Fibroblast of lung (primary cell): ENCODE measurements at places on chromosomes 5 and 9. TPM values are rescaled to one million over a fixed set of nuclear protein-coding genes. Genes with fewer than 3 reads are reported as not detected.
A peak's percentile ranks its signal among the peaks of the same experiment; 100 is the strongest.

DNA sequence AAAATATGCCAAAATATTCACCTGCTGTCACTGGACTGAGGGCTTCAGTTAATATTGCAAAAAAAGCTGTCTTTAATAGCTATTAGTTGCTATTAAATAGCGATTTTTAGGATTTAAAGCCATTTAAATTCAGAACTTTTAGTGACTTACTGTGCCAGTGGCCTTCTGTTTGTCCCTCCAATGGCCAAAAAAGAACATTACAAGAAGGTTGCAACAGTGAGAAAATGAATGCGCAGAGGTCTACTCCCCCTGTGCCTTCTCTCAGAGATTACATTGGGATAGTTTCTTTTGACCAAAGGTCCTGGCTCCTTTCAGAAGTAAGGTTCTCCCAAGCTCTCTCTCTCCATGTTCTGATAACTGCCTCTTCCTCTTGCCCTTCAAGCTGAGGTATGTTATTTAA is 930.3 kb upstream of the ARRDC3 start:
- no peaks in the 10 kb centered on the region for H3K27me3 ChIP-seq
- no peak overlapping the region for H3K27ac ChIP-seq
- no peaks in the 10 kb centered on the region for H3K4me1 ChIP-seq

DNA sequence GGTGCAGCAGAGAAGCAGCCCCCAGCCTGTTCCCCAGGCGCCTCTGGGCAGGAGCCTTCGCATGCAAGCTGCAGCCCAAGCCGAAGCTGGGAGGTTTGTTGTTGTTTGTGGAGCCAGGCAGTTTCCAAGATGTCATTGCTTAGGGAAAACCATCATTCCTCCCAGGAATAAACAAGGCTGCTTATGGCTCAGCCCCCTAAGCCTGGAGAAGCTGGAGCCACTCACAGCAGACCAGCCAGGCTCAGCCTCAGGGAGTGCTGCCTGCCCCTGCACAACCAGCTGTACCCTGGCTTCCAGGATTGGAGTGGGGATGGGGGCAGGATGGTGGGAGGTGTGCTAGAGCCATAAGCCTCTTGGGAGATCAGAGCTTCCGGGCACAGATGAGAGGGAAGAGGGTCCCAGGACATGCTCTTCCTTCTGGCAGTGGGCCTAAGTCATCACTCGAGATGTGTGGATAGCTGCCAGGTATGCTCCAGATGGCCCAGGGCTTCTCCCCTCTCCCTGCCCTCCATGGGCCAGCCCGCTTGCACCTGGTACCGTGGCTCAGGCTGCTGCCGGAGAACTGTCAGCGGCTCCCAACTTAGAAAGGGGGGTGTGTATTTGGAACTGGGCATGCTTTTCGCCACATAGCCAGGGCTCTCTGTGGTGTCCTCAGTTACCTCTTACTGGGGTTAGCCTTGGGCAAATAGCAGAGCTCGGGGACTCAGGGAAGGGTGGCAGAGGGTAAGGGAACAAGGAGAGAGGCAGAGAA is 105.2 kb downstream of the RGS3 start:
- no peak for DNase-seq
- H3K36me3 ChIP-seq: no peaks in the 10 kb centered on the region
- no peak overlapping the region for H3K4me3 ChIP-seq
- no peak overlapping the region for H3K27ac ChIP-seq

DNA sequence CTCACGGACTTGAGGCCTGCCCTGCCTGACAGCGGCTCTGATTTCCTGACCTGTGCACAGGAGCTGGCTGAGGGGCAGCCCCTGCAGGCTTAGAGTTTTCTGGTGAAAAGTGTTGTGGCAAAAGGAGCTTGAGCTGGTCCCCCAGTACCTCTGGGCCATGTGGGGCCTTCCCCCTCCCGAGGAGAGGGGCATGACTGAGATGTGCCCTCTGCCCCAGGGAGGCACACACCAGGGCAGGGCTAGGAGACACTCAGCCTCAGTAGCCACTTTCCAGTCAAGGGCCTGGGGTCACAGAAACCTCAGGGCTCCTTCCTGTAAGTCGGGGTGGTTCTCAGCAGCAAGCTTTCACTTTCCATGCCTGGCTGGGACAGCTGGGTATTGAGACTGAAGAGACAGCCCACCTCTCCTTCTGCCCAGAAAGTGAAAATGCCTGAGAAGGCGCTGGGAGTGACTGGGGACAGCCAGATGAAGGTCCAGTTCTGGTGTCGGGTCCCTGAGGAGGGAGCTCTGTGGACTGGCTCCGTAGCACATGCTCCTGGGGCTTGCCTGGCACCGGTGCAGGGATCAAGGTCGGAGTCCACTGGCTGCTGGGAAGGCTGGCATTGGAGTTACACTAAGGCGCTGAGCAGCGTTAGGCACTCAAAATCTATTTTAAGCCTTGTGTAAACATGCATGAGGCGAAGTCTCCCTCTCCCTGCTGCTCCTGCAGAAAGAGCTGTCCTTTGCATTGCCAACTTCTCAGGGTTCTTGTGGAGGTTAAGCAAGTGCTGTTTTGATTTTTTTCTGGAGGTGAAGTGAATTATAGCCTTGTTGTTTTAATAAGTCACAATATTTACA is 394.9 kb downstream of the GADD45G start:
- H3K4me1 ChIP-seq: peaks cover 7% of the 10 kb centered on the region
- no peaks in the 10 kb centered on the region for H3K27me3 ChIP-seq

DNA sequence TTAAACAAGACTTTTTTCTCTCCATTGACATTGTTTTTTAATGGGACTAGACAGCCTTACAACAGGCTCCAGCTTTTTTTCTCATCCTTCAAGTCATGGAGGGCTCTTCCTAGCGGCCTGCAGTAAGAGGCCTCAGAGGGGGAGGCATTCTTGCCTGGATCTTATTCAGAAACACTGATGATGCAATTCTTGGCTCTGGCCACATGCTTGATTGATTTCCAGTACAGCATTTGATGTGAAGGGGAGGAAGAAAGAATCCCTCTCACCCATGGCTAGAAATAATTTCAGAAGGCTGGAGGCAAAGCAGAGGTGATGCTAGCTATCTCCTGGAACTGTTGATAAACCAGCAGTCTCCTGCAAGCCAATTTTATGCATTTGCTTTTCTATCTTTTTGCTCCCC is 324.8 kb downstream of the PRELID2 start:
- H3K36me3 ChIP-seq: no peaks in the 10 kb centered on the region
- H3K27me3 ChIP-seq: no peaks in the 10 kb centered on the region
- H3K27ac ChIP-seq: no peak overlapping the region
- no peak overlapping the region for H3K4me3 ChIP-seq

GRCh38 chr5:37506722-37507121 is 127.6 kb downstream of the WDR70 start:
- no peaks in the 10 kb centered on the region for H3K36me3 ChIP-seq
- no peak for DNase-seq
- H3K4me3 ChIP-seq: no peak overlapping the region

- no peak overlapping the region for H3K4me3 ChIP-seq
- H3K27me3 ChIP-seq: no peaks in the 10 kb centered on the region
- no peak overlapping the region for H3K27ac ChIP-seq
Measured at GRCh38 chr9:93891050-93891449, 64.1 kb downstream of the BARX1 start.

GRCh38 chr5:83095957-83096539 is 18.7 kb downstream of the XRCC4 start:
- no peaks in the 10 kb centered on the region for H3K27me3 ChIP-seq
- peak overlapping the region; percentile 45 for H3K27ac ChIP-seq
- no peaks in the 10 kb centered on the region for H3K36me3 ChIP-seq
- DNase-seq: peak; percentile 68

PCDHGB1 gene
- 1.7 TPM in 2 replicates for polyA plus RNA-seq

GRCh38 chr5:173880306-173880985 is 7.7 kb upstream of the CPEB4 start:
- H3K27me3 ChIP-seq: no peaks in the 10 kb centered on the region
- H3K36me3 ChIP-seq: no peaks in the 10 kb centered on the region
- no peak overlapping the region for H3K27ac ChIP-seq
- no peak overlapping the region for H3K4me3 ChIP-seq
- DNase-seq: peak; percentile 93

DNA sequence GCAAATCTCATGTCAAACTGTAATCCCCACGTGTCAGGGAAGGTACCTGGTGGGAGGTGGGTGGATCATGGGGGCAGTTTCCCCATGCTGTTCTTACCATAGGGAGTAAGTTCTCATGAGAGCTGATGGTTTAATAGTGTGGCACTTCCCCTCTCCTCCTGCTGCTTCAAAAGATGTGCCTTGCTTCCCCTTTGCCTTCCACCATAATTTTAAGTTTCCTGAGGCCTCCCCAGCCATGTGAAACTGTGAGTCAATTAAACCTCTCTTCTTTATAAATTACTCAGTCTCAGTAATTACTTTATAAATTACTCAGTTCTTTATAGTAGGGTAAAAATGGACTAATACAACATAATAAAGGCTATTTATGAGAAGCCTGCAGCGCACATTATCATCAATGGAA is 7.1 kb upstream of the CNTRL start:
- no peak overlapping the region for H3K4me3 ChIP-seq
- H3K27me3 ChIP-seq: no peaks in the 10 kb centered on the region

DNA sequence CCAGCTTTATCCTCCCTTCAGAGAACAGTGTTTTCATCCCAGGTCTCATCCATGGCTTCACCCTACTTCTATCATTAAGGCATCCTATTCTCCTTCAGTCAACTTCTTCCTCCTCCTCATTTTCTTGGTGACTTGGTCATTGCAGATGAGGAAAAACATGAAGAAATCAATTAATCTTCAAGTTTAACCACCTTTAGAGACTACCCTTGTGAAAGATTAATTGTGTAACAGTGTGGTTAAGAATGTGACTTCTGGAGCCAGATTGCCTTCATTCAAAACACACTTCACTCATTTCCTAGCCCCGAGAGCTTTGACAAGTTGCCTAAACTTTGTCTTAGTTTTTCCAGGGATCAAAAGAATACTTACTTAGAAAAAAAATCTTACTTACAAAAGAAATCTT is 110.0 kb downstream of the STK32A start:
- H3K27ac ChIP-seq: no peak overlapping the region
- DNase-seq: no peak
- H3K4me3 ChIP-seq: no peak overlapping the region
- H3K4me1 ChIP-seq: no peaks in the 10 kb centered on the region
